ENCODE measurements at places on chromosomes 7 and 10. TPM values are rescaled to one million over a fixed set of nuclear protein-coding genes. Genes with fewer than 3 reads are reported as not detected.

OPN1SW gene
- not detected for total RNA-seq

GPRIN2 gene
- total RNA-seq, result 9.2 TPM

SEC61G gene
- total RNA-seq, result 563 TPM

ZNF655 gene
- total RNA-seq, result 48.0 TPM

RNF32 gene
- total RNA-seq, result 0.75 TPM

SSC4D gene
- total RNA-seq, result 6.4 TPM

CHCHD1 gene
- total RNA-seq, result 46.8 TPM

GLUD1 gene
- 94.5 TPM for total RNA-seq

TMEM72 gene
- total RNA-seq, result not detected

ADCYAP1R1 gene
- not detected for total RNA-seq

VIPR2 gene
- total RNA-seq, result not detected

COPS6 gene
- 43.3 TPM for total RNA-seq

GIMAP5 gene
- total RNA-seq, result not detected

DPYSL4 gene
- total RNA-seq, result 21.5 TPM

STAG3 gene
- total RNA-seq, result 2.1 TPM

LOXL4 gene
- 5.7 TPM for total RNA-seq

KAZALD1 gene
- total RNA-seq, result 4.8 TPM

C7orf57 gene
- 0.34 TPM for total RNA-seq

OSBPL3 gene
- 35.2 TPM for total RNA-seq

AKR1C1 gene
- 1.2 TPM for total RNA-seq

SPDYE8 gene
- total RNA-seq, result not detected

ZPBP gene
- total RNA-seq, result 0.13 TPM

SPAM1 gene
- total RNA-seq, result not detected

GPR26 gene
- 0.55 TPM for total RNA-seq

CDK1 gene
- 15.8 TPM for total RNA-seq

GRM8 gene
- total RNA-seq, result 0.21 TPM

TMEM130 gene
- total RNA-seq, result 0.33 TPM

ABLIM1 gene
- 41.9 TPM for total RNA-seq

MUC3A gene
- 0.34 TPM for total RNA-seq

SEMA3E gene
- total RNA-seq, result 0.07 TPM

TACR2 gene
- total RNA-seq, result 0.27 TPM

ADRA2A gene
- not detected for total RNA-seq

KIAA1549 gene
- total RNA-seq, result 5.8 TPM

BEND7 gene
- 26.2 TPM for total RNA-seq

MMD2 gene
- total RNA-seq, result not detected

IGFBP3 gene
- total RNA-seq, result 152 TPM

CLEC2L gene
- total RNA-seq, result not detected

OPN4 gene
- not detected for total RNA-seq

NYAP1 gene
- 0.14 TPM for total RNA-seq

TMEM140 gene
- total RNA-seq, result 1.8 TPM
